LNCaP clone FGC (cell line): ENCODE measurements at places on chromosomes 16 and 17.

GRCh38 chr16:84379709-84380362 is 11.5 kb downstream of the ATP2C2 start:
- DNase-seq = no peak

GRCh38 chr17:45940293-45940692 is 45.9 kb downstream of the MAPT start:
- no peak for DNase-seq

GRCh38 chr16:68374246-68374805 is 63.5 kb downstream of the PRMT7 start:
- no peak for DNase-seq

DNA sequence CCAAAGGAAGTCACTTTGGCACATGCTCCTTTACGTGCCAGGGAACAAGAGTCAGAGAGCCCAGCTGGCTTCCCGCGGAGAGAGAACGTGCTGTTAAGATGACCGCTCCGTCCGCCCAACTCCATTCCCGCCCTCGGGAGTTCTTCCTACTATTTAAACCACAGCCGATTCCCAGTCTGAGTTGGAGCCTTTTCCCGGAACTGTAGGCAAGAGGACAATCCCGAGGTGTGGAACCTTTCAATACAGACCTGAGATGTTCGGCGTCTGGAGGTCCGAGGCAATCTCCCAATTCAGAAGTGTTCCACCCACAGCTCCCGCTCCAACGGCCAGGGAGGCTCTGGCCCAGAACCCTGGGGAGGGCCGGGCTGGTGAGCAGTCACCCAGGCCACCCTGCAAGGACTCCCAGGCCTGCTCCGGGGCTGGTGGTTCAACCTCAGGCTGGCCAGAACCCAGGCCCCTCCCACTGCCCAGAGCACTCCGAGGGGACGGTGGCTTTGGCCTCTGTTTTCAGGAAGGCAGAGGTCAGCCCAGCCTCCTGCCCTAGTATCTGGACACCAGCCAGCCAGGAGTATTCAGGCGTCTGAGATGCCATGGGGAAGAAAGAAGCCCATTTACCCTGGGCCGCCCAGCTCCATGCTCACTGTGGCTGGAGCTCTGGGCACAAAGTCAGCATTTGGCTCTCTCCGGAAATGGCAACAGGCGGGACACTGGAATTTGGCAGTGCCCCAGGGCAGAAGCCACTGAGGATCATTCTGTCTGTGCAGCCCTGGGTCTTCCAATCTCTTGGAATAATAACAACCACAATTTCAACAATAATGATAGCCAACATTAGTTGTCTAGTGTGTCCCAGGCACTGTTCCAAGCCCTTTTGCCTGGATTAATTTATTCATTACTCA is 21.4 kb downstream of the EMP2 start:
- DNase-seq = no peak

DNA sequence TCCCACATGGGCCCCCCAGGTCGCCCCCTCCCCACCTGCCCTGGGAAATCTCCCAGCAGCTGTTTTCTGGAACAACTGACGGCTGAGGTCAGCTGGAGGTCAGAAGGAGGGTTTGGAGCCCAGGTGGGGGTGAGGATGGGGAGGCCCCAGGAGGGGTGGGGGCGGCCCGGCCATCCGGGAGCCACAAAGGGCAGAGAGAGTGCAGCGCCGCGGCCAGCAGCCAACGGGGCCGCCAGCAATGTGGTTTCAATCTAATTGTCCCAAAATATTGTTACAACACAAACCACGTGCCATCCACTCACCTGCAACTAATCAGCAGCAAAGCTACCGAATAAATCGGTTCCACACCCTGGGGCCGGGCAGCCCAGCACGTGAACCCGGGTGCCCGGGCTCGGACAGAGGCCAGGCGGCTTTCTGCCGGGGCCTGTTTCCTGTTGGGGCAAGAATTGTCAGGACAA is 28.3 kb upstream of the SLC38A10 start:
- no peak for DNase-seq

GRCh38 chr17:45734598-45734997 is 49.5 kb upstream of the CRHR1 start:
- DNase-seq = no peak

- peak; percentile 10 for DNase-seq
Observed at GRCh38 chr17:65278050-65278819, 141.1 kb downstream of the RGS9 start.

- DNase-seq = no peak
Observed at GRCh38 chr16:30351001-30351441, 4.1 kb downstream of the CD2BP2 start.

GRCh38 chr17:40648384-40648968 is 858 bp upstream of the SMARCE1 start:
- no peak for DNase-seq

GRCh38 chr17:82882715-82883418 is 43.0 kb upstream of the ZNF750 start:
- DNase-seq = peak; percentile 84

GRCh38 chr16:85049706-85050305 is 22.2 kb downstream of the KIAA0513 start:
- DNase-seq = no peak

- no peak for DNase-seq
Observed at GRCh38 chr16:56269811-56270684, 78.8 kb downstream of the GNAO1 start.

DNA sequence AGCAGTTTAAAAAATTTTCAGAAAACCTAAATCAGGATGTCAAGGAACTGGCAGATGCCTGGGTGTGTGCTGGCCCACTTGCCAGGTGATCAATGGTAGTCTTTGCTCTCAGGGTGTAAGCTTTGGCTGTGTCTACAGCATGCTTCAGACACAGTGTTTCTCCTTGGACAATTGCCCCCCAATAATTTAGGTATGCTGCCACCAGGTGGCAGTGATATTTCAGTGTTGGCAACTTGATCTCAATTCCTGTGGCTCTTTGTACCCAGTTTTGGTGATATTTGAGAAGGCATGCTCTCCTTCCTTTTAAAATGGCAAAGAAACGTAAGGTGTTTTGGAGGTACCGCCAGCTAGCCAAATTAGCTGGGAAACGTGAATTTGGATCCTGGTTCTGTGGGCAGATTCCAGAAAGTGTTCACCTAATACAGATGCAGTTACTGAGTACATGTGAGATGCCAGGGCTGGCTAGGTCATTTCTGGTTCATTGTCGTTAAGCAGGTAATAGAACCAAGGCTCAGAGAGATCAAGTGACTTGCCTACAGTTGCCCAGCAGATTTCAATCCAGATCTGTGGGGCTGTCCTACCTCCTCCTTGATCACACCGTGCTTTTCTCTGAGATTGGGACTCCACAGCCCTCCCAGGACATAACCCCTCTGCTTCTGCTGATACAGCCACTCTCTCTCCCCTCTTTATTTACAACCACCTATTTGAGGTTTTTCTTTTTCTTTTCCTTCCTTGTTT is 155.6 kb upstream of the PLCG2 start:
- no peak for DNase-seq

DNA sequence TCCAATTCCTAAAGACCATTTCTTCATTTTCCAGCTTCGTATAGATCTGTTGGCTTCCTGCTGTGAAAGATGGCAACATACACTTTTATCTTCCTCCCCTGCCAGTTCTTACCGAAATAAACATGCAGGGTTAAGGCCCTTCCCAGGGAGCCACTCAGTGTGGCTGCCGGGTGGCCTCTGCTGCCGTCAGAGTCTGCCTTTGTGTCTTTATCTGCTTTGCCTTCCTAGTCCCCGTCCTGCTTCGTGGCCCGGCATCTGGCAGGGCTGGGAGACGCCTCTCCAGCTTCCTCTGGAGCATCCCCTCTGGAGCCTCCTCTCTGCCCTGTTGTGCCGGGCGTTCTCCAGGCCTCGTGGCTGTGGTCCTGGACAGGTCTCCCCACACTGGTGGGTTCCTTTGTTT is 30.3 kb upstream of the CAPN15 start:
- no peak for DNase-seq

DNA sequence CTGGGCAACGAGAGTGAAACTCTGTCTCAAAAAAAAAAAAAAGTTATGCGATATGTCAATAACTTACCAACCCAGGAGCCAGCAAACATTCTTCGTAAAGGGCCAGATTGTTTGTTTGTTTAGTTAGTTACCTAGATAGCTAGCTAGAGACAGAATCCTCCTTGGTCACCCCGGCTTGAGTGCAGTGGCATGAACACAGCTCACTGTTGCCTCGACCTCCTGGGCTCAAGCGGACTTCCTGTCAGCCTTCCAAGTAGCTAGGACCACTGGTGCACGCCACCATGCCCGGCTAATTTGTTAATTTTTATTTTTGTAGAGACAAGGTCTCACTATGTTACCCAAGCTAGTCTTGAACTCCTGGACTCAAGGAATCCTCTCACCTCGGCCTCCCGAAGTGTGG is 113.0 kb downstream of the LITAF start:
- DNase-seq = peak; percentile 17

- no peak for DNase-seq
Observed at GRCh38 chr16:67936124-67936879, at the start of gene PSMB10. Gene PSMB10, minus strand, starts transcription at chr16:67936850. Its CDS starts 101 bp downstream, at chr16:67936749.

DNA sequence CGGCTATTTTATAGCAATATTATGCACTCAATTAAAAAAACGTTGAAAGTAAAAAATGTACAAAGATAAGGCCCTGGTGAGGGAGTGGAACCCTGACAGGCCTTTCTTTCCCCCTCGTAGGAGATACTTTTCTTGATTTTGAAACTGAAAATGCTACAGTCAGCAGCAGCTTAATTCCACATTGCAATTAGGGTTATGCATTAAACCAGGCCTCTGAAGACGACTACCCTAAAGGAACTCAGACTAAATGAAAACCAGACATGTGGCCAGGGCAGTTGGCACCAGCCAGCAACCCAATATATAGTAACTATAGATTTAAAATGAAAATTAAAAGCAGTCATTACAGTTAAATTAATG is 463.2 kb upstream of the MAF start:
- DNase-seq = no peak

DNA sequence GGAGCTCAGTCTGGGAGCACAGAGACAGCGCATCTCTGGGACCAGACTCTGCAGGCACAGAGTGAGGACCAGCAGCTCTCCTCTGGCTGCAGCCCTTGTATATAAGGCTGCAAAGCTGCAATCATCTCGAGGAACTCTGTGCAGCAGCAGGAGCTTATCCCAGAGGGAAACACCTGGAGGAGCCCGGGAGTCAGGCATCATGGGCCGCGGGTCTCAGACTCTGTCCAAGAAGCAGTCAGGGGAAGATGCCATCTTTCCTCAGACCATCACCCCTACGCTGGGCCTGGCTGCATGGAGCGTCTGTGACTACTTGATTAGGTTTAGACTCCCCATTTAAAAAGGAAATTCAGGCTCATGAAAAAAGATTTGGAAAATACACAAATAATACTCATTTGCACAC is 122.0 kb downstream of the IRF8 start:
- DNase-seq = no peak

GRCh38 chr16:4859900-4860255 is 12.6 kb downstream of the UBN1 start:
- no peak for DNase-seq
